ENCODE measurements at places on chromosomes 3 and 15.

DNA sequence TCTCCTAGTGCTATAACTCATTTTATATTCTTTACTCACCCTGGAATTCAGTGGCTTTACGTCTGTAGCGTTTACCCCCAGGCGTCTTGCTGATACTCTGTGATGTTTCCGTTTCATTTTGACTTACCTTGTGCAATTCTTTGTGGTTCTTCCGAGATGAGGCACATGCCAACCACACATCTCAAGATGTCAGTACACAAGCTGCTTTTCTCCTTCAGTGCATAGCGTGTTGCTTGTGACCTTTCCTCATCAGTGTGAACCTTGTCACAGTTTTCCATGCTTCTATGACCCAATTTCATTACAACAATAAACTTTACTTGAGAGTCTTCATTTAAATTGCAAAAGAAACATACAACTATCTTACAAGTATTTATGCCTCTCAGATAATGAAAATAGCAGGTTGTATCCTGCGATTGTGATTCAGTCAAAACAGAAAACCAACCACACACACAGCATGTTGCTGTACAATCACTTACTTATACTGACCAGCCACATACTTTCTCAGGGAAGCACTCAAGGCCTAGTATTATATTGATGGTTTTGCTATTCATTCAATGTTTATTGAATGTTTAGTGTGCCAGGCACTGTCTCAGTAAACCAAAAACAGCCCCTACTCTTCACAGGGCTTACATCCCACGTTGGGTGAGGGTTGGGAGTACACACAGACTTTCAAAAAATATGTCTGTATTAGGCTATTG is 4.6 kb upstream of the TBL1XR1 start:
- DNase-seq = peak; percentile 63

DNA sequence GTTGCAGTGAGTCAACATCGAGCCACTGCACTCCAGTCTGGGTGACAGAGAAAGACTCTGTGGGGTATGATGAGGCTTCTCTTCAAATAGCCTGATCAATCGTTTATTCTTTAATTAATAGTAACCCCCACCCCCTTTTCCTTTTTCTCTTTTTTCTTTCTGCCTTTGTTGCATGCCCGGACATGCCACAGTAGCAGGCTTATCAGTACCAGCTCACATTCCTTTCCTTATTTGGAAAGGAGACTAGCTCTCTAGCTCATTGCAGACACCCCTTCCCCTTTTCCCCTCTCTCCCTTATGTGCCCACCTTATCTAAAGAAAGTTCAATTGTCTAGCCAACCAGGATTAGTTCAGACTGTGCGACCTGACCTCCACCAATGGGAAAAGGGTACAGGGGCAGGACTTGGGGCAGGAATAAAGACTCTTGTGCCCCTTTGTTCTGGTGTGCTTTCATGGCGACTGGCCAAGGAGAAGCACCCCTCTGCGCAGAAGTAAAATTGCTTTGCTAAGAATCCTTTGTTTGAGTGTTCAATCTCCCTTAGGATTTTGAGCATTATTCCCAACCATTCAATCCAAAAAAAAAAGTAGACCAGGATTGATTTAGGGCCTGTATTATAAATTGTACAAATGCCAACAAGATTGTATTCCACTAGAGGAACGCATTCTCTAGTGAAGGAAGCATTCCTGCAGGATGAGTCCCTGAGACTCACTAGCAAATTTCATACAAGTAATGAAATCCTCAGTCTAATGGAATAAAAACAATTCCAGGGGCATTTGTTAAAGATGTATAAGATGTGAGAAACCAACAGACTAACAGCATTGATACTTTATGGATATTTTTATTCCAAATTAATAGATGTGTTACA is 95.8 kb upstream of the SNRPN start:
- DNase-seq = no peak

GRCh38 chr15:60399246-60399915 is 1.6 kb upstream of the ANXA2 start:
- no peak for DNase-seq

- no peak for DNase-seq
Observed at GRCh38 chr3:32498252-32498651, 4.4 kb downstream of the CMTM6 start.

GRCh38 chr3:81888914-81889557 is 127.6 kb upstream of the GBE1 start:
- no peak for DNase-seq

GRCh38 chr3:164408326-164408725 is 670.0 kb downstream of the SI start:
- DNase-seq = no peak
